ENCODE measurements at places on chromosomes 13 and 19. TPM values are rescaled to one million over a fixed set of nuclear protein-coding genes. Genes with fewer than 3 reads are reported as not detected.

ATP5F1D gene
- total RNA-seq = 39.6 TPM

SELENOV gene
- not detected for total RNA-seq

UTP14C gene
- total RNA-seq = 6.8 TPM

LRCH1 gene
- 12.1 TPM for total RNA-seq

NLRP5 gene
- total RNA-seq = not detected

ZNF607 gene
- total RNA-seq = 5.9 TPM

CLC gene
- not detected for total RNA-seq
